Epithelial cell of prostate (primary cell): ENCODE measurements at places on chromosomes 4 and X.

GRCh38 chr4:94459462-94460161 lies 7.9 kb downstream of the PDLIM5 start:
- no peak for DNase-seq

GRCh38 chrX:136166221-136166855 lies 19.0 kb downstream of the FHL1 start:
- no peak for DNase-seq

DNA sequence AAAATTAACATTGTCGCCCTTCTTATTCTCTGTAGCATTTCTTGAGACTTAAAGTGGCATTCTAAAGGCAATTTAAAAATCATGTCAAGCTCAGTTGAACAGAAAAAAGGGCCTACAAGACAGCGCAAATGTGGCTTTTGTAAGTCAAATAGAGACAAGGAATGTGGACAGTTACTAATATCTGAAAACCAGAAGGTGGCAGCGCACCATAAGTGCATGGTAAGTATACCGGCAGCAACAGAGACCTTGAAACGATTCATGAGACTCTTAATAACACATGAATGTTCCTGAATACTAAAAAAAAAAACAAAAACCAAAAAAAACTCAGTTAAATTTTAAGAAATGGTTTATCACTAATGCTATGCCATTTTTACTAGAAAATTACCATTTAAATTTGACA lies 82.4 kb upstream of the HPRT1 start:
- no peak for DNase-seq

- no peak for DNase-seq
Measured at GRCh38 chr4:79695848-79696247, 287.8 kb upstream of the GK2 start.

DNA sequence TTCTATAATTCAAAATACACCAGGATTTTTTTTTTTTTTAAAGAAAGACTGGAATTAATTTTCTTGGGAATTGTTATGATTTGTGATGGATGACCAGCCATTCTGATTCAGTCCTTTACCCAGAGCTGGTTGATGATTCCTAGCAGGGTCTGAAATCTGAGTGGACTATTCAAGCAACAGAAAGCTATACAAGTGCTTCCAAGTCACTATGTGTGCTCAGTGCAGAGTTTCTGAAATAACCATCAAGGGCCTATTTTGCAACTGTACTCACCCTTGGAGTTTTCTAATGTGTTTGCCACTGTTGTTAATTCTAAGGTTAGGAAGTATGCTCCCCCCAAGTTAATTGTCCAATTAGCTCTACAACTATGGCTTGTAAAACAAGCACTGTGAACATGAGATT lies 137.7 kb upstream of the RAPGEF2 start:
- DNase-seq: no peak

DNA sequence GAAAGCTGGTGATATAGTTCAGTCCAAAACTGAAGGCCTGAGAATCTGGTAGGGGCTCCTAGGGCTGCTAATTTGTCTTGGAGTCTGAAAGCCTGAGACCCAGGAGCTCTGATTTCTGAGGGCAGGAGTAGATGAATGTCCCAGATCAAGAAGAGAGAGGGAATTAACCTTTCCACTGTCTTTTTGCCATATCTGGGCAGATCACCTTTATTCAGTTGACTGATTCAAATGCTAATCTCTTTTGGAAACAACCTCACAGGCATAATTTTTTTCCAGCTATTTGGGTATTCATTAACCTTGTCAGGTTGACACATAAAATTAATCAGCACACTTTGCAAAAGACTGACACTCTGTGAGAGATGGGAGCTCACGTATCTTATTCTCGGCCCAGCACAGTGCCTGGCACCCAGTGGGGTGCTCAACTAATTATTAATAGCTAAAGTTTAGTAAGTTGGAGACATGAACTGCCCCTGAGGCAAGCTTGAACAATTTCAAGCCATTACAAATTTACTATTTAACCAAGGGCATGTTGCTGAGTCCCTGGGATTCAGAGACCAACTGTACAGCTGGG lies 114.3 kb downstream of the CPEB2 start:
- DNase-seq: no peak

DNA sequence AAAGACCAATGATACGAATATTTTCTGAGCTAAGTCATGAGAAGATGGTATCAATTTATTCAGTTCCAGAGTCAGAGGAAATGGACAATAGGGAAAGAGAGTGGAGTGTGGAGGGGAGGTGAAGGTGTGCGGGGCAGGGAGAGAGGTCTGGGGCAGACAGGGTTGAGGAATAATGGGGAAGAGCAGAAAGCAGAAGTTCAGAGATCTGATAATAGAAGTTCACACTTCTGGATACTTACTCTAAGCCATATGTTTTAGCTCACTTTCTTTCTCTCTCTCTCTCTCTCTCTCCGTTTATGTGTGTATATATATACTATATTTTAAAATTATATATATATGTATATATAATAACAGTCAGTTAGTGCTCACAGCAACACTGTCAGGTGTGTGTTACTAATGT lies 40.4 kb downstream of the FOXR2 start:
- no peak for DNase-seq

- DNase-seq: no peak
Measured at GRCh38 chr4:86026720-86027119, 333.1 kb downstream of the MAPK10 start.
